ENCODE measurements at places on chromosomes 1 and 21.
A peak's percentile ranks its signal among the peaks of the same experiment; 100 is the strongest.

DNA sequence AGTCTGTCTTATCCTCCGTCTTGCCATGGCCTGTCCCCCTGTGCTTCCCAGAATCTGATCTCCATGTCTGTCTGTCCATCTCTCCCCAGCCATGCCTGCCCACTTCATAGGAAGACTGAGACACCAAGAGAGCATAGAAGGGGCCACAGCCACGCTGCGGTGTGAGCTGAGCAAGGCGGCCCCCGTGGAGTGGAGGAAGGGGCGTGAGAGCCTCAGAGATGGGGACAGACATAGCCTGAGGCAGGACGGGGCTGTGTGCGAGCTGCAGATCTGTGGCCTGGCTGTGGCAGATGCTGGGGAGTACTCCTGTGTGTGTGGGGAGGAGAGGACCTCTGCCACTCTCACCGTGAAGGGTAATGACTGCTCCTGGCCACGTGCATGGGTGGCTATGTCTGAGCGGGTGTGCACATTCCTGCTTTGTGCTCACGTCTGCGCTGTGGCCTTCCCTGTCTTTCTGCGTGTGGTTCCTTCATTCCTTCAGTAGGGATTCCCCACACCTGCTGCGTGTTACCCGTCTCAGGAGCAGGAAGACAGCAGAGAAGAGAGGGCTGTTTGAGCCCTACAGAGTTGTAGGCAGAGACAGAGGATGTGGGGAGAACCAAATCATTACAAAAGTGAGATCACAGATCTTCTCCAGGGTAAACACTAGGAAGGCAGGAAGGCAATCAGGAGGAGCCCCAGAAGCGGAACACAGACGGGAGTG is 80.8 kb downstream of the OBSCN start:
- DNase-seq: no peak

DNA sequence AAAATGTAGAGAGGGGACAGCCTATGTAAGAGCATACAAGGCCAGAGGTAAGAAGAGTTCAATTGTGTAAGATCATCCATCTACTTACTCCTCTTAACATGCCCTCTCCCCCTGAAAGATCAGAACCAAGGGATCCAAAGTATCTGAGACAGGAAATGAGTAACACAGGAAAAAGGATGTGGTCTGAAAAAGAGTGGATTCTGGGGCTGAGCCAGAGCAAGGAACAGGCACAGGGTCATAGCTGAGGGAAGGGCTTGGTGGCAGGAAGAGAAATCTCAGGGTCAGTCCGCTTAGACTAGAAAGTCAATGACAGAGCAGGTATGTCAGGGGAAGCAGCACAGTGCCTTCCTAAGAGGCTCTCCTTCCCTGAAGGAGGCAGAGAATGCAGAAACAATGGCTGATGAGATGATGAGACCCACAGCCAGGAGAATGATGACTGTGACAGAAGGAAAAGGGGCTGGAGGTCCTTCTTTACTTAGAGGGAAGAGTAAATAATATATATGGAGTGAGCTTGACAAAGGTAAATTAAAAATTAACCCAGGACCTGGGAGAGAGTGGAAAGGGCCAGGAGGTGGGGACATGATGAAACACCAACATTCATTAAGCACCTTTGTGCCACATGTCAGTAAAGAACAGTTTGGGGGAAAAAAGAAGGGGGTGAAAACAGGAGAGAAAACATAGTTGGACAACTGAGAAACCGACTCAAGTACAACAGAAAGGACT is 26.2 kb upstream of the A3GALT2 start:
- DNase-seq: peak; percentile 84

GRCh38 chr1:68782890-68783289 is 286.0 kb upstream of the DEPDC1 start:
- DNase-seq: no peak

DNA sequence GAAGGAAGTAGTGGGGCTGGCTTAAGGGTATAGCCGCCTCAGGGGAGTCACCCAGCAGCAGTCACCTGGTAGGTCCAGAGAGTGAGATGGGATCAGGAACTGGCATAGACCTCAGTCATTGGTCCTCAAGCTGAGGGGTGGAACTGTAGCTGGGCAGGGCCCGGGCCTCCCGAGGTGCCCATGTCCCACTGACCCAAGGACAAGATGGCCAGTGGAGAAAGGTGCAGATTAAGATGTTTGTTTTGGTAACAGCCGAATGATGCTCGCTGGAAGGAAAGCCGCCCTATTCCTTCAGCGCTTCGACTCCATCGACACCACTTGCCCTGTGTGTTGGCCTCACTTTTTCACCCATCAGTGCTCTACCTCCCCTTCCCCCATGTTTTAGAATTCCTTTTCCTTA is 16.4 kb downstream of the COL9A2 start:
- no peak for DNase-seq

Measured in GM23248 (cell line).